ENCODE measurements at places on chromosomes 4 and X.

GRCh38 chrX:46754586-46755061 is 4.3 kb downstream of the SLC9A7 start:
- H3K27me3 ChIP-seq = no peaks in the 10 kb centered on the region
- no peak overlapping the region for H3K4me3 ChIP-seq
- H3K27ac ChIP-seq = no peak overlapping the region

- no peak overlapping the region for H3K4me3 ChIP-seq
- H3K27me3 ChIP-seq = no peaks in the 10 kb centered on the region
- DNase-seq = no peak
- H3K36me3 ChIP-seq = no peaks in the 10 kb centered on the region
- peaks cover 15% of the 10 kb centered on the region for H3K4me1 ChIP-seq
Observed at GRCh38 chr4:26938516-26938915, 77.9 kb downstream of the STIM2 start.

DNA sequence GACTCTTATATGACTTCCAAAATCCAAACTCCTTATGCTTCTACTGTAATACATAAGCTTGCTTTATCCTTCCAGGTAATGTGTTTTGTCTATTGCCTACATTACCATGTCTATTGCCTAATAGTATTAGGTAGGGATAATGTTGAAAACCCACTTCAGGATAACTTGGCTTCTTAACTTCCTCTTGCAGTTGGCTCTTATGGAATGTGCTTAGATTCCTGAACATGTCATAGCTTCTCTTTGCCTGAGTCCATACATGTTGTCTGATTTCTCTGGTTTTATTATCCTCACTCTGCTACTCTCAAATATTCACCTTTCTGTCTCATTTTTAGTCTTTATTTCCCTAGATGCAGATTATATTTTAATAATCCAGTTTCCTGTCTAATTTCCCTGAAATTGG is 599.9 kb downstream of the IL15 start:
- DNase-seq = no peak
- no peak overlapping the region for H3K27ac ChIP-seq
- peaks cover under 1% of the 10 kb centered on the region for H3K4me1 ChIP-seq
- no peaks in the 10 kb centered on the region for H3K36me3 ChIP-seq
- no peaks in the 10 kb centered on the region for H3K27me3 ChIP-seq
- H3K4me3 ChIP-seq = no peak overlapping the region

DNA sequence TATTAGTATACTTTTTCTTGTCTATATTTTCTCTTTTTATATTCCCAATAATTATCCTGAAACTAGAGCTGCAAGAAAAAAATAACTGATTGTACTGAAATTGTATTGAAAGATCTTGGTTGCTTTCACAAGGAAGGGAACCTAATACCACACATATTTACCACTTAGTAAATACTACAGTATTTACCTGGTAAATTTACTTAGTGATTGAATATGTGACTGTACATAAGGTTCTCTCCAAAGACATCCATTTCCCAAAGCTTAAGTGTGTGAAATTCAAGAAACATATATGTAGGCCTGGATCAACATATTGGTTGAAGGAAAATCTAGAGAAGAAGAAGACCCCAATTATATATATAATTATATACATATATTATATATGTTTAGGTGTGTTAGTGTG is 1272.7 kb downstream of the C4orf33 start:
- no peak overlapping the region for H3K27ac ChIP-seq
- no peaks in the 10 kb centered on the region for H3K4me1 ChIP-seq
- H3K27me3 ChIP-seq = no peaks in the 10 kb centered on the region
- no peak overlapping the region for H3K4me3 ChIP-seq
- no peak for DNase-seq
- H3K36me3 ChIP-seq = no peaks in the 10 kb centered on the region

- H3K36me3 ChIP-seq = no peaks in the 10 kb centered on the region
- H3K27ac ChIP-seq = no peak overlapping the region
- no peaks in the 10 kb centered on the region for H3K27me3 ChIP-seq
- no peak for DNase-seq
- H3K4me3 ChIP-seq = no peak overlapping the region
Observed at GRCh38 chrX:18647621-18648020, 24.3 kb downstream of the RS1 start.

- H3K4me1 ChIP-seq = no peaks in the 10 kb centered on the region
- H3K36me3 ChIP-seq = no peaks in the 10 kb centered on the region
- no peak for DNase-seq
- H3K4me3 ChIP-seq = no peak overlapping the region
- H3K27ac ChIP-seq = no peak overlapping the region
- H3K27me3 ChIP-seq = no peaks in the 10 kb centered on the region
Observed at GRCh38 chr4:102022343-102022742, 231.8 kb downstream of the BANK1 start.

DNA sequence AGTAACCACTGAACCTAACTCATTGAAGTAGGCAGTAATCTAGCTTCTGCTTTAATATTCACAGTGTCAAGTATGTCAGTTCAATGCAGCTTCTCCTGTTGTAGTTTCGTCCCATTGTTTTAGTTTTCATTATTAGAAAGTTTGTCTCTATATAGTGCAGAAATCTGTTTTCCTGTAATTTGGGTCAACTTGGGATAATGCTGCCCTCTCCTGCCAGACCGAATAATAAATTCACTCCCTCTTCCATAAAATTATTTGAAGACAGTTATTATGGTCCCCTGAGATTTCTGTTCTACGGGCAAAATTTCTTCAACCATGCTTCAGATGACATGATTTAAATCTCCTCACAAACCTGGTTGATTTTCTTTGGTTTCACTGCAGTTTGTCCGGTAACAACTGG is 4.6 kb upstream of the LUZP4 start:
- no peak for DNase-seq
- H3K36me3 ChIP-seq = no peaks in the 10 kb centered on the region
- H3K4me1 ChIP-seq = no peaks in the 10 kb centered on the region
- no peak overlapping the region for H3K27ac ChIP-seq

DNA sequence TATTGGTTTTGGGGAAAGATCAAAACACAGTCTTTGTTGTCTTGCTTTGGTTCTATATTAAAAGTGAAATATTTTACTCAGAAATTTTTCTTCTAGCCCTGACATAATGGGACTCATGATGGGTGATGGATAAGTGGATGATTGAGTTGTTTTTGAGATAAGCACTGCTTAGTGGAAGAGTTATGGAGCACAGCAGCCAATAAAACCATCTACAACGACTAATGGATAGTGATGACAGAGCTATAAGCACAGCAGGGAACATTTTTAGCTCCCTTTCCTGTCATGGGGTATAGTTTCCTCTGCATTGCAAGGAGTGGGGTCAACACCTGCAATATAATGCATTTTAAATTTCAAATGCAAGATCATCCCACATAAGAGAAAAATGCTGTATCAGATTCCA is 812.4 kb downstream of the STPG2 start:
- no peak overlapping the region for H3K27ac ChIP-seq
- no peaks in the 10 kb centered on the region for H3K27me3 ChIP-seq
- DNase-seq = no peak
- no peaks in the 10 kb centered on the region for H3K4me1 ChIP-seq
- H3K4me3 ChIP-seq = no peak overlapping the region

DNA sequence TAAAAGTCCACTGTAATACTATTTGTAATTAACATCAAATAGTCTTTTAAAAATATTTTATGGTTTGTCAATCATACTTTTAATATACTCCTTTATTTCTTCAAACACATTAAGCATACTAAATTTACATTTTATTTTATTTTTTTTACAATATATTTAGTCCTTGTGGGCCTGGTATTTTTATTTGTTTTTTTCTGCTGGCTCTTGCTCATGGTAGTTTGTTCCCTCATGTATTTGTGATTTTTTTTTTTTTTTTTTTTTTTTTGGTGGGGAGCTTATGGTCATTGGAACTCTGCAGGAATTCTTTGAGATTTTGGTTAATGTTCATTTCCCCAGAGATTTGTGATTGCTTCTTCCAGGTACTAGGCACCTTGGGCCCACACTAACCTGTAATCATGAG is 185.5 kb downstream of the PDGFRA start:
- DNase-seq = no peak
- no peak overlapping the region for H3K4me3 ChIP-seq
- H3K36me3 ChIP-seq = no peaks in the 10 kb centered on the region
- H3K27ac ChIP-seq = no peak overlapping the region

DNA sequence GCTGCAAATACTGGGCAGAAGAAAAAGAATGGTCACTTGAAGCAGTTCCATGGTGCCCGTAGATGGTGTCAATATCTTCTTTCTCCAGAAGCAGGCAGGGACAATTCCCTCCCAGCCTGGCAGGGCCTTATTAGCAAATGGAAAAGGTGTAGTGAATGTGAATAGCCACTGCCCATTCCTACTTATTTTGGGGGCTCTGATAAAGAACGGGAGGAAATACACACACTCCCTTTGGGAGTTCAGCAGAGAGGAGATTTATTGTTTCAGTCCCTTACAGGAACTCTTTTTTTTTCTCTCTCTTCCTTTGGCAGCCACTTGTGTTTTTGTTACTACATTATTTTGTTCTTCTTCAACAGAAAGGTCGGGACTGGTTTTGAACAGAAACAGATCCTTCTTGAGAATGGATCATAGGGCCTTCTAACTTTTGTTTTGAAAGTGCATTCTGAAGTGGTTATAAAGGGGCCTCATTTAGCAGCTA is at the start of gene EMCN:
Gene EMCN (minus strand): TSS at position 159 of the 478 bp plus-strand sequence. CDS start 108 bp downstream, at position 51.
- no peak within 1 kb of the TSS for H3K27ac ChIP-seq
- peaks cover 6% of the 10 kb centered on the region for H3K4me1 ChIP-seq
- H3K36me3 ChIP-seq = no peaks in the 10 kb centered on the region
- peak; percentile 17 for DNase-seq
- no peak within 1 kb of the TSS for H3K4me3 ChIP-seq

- H3K4me3 ChIP-seq = no peak overlapping the region
- no peaks in the 10 kb centered on the region for H3K4me1 ChIP-seq
- H3K27me3 ChIP-seq = peaks cover 3% of the 10 kb centered on the region
- no peak for DNase-seq
- H3K36me3 ChIP-seq = no peaks in the 10 kb centered on the region
Observed at GRCh38 chr4:5962416-5962815, 55.8 kb downstream of the C4orf50 start.

GRCh38 chrX:54992911-54993622 is 921 bp downstream of the PFKFB1 start:
- H3K36me3 ChIP-seq = no peaks in the 10 kb centered on the region
- no peaks in the 10 kb centered on the region for H3K4me1 ChIP-seq
- no peak overlapping the region for H3K4me3 ChIP-seq
- H3K27me3 ChIP-seq = peaks cover 11% of the 10 kb centered on the region
- no peak overlapping the region for H3K27ac ChIP-seq

GRCh38 chr4:76011018-76011670 is 3.8 kb upstream of the CXCL9 start:
- DNase-seq = no peak
- no peaks in the 10 kb centered on the region for H3K36me3 ChIP-seq
- no peaks in the 10 kb centered on the region for H3K27me3 ChIP-seq
- H3K4me1 ChIP-seq = no peaks in the 10 kb centered on the region
- no peak overlapping the region for H3K4me3 ChIP-seq

DNA sequence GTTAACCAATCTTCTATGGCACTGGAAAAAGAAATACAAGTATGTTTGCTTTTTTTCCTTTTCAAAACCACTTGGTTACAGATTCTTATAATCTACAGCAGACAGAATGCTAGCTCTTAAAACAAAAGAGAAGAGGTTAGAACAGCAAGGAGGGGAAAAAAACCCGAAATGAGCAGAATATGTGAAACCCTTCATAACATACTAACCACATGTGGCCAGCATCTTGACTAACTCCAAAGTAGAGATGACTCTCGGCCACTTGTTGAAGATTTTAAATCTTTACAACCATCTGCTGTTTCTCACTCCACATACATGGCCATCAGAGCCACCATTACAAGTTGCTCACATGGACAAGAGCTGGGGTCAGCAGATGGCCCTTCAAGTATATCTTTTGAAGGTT is 100.3 kb downstream of the PAPSS1 start:
- H3K4me3 ChIP-seq = no peak overlapping the region
- DNase-seq = no peak
- no peaks in the 10 kb centered on the region for H3K36me3 ChIP-seq

DNA sequence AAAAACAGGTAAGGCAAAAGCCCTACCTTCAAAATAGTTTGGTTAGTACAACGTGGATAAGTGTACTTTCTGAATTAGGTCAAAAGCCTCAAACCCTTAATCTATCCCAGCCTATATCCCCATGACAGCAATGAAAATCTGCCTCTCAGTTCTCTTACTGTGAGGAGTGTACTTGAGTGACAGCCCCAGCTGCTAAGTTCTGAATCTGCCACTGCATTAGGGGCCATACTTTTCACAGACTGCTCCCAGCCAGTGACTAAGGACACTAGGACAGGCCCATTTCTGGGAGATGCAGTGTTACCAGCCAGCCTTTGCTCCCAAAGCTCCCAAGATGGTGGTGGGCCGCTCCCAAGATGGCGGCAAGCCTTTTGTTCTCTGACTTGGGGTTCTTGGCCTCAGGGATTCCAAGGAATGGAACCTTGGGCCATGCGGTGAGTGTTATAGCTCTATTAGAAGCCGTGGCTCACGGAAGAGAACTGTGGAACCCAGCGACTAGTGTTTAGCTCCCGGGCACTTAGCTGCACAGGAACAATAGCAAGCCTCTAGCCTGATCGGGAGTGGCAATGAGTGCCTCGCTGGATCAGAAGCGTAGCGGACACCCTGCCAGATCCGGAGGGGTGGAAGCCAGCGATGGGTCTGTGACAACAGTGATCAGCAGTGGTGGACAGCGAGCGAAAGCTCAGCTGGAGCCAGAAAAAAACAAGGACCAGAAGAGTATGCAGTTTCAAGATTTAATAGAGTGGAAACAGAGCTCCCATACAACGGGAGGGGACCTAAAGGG is 175.6 kb upstream of the NRK start:
- no peak overlapping the region for H3K27ac ChIP-seq
- H3K27me3 ChIP-seq = peaks cover 6% of the 10 kb centered on the region
- H3K4me3 ChIP-seq = no peak overlapping the region
- H3K36me3 ChIP-seq = no peaks in the 10 kb centered on the region
- H3K4me1 ChIP-seq = no peaks in the 10 kb centered on the region

DNA sequence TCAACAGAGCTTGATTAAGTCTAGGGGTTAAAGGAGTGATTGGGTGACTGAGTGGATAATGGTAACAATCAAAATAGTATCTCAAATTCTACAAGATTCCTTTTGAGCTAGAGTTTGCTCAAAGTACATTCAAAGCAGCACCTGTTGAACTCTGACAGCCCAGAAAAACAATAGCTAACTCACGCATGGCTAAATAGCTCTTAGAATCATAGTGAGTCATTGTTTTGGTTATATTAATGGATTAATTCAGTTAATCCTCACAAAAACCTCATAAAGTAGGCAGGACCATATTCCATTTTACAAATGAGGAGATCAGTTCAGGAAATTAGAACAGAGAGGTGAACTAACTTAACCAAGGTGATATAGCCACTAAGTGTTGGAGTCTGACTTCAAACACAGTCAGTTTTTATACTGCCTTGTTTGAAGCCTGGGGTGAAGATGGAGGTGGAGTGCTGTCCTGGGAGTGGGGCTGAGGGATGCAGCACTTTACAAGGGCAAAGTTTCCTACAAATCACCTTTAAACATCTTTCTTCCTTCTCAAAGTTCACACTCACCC is 35.9 kb upstream of the PPM1K start:
- DNase-seq = no peak
- no peaks in the 10 kb centered on the region for H3K36me3 ChIP-seq
- H3K27me3 ChIP-seq = no peaks in the 10 kb centered on the region
- H3K4me3 ChIP-seq = no peak overlapping the region
- no peaks in the 10 kb centered on the region for H3K4me1 ChIP-seq
- no peak overlapping the region for H3K27ac ChIP-seq

GRCh38 chr4:27398631-27399310 is 538.1 kb downstream of the STIM2 start:
- no peaks in the 10 kb centered on the region for H3K27me3 ChIP-seq
- no peak overlapping the region for H3K27ac ChIP-seq
- no peaks in the 10 kb centered on the region for H3K4me1 ChIP-seq
- no peaks in the 10 kb centered on the region for H3K36me3 ChIP-seq
- no peak for DNase-seq

- H3K27ac ChIP-seq = no peak overlapping the region
- H3K4me3 ChIP-seq = no peak overlapping the region
- no peaks in the 10 kb centered on the region for H3K4me1 ChIP-seq
- H3K27me3 ChIP-seq = no peaks in the 10 kb centered on the region
- DNase-seq = no peak
Observed at GRCh38 chr4:37438564-37439279, 194.2 kb downstream of the NWD2 start.
